RKO (cell line): ENCODE measurements at places on chromosomes 3 and 15.

DNA sequence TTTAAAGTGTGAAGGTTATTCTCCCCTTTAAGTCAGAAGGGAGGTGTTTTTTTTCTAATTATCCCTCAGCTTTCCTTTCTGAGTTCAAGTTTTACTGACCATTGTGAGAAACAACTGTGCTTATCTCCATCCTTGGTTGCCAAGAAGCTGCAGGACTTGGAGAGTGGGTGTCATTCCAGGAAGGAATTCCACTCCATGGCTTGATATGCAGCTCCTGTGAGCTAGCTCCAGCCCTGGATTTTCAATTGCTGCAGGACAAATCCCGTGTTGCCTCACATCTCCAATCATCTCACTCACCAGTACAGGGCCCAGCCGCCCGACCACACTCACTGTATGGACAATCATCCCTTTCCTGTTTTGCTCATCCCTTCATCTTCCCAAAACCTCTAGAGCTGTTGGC lies 122.5 kb downstream of the IGSF11 start:
- DNase-seq = no peak

DNA sequence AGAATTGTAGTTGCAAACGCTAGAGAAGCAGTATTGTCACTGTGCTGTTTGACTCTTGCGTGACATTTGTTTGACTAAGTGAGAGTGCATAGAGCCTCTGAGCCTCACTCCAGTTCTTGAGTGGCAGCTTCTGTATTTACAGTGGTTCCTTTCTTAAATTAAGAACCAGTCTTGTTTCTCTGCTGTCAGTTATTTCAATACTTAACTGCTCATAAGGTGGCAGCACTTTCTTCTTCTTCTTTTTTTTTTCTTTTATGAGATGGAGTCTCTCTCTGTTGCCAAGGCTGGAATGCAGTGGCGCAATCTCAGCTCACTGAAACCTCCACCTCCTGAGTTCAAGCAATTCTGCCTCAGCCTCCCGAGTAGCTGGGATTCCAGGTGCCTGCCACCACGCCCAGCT lies 372.1 kb downstream of the LPP start:
- no peak for DNase-seq

GRCh38 chr3:46102059-46102779 lies 74.9 kb upstream of the XCR1 start:
- no peak for DNase-seq

- no peak for DNase-seq
Measured at GRCh38 chr3:195247086-195247862, 23.7 kb downstream of the XXYLT1 start.

- no peak for DNase-seq
Measured at GRCh38 chr15:52733088-52733487, 53.9 kb upstream of the ATOSA start.
